ENCODE measurements at places on chromosomes 13 and 19.

- DNase-seq: no peak
Observed at GRCh38 chr19:6204866-6205723, 69.6 kb downstream of the ACSBG2 start.

DNA sequence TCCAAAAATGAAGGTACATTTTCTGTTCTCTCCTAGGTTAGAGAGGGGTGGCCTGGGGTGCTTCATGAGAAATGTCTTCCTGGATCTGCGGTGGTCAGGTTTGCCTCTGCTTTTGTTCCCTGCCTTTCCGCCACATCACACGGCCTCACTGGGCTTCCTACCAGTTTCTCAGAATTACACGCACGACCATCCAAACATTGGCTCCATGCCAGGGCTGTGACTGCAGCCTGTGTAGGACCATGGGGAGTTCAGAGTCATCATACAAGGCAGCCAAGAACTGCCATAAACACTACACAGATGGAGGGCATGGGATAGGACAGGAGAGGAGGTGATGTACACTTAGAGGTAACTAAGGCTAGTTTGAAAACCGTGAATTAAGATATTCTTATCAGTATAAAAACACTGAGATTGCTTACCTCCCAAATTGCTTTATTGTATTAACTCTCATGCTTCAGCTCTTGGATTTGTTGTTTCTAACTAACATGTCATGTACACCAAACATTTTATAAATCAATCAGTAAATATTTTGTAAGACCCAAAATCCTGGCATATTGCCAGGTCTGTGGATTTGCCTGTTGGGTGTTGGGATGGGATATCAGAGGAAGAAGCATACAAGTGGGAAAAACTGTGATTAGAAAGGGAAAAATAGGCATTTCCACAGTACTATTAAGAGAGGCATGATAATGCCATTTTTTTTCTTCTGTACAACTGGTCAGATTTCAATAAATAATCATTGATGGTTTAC, 45.2 kb downstream of the CDADC1 start:
- DNase-seq: no peak

GRCh38 chr13:39020853-39021462, 16.9 kb downstream of the PROSER1 start:
- no peak for DNase-seq

GRCh38 chr19:5966941-5967340, 11.0 kb downstream of the RANBP3 start:
- no peak for DNase-seq

DNA sequence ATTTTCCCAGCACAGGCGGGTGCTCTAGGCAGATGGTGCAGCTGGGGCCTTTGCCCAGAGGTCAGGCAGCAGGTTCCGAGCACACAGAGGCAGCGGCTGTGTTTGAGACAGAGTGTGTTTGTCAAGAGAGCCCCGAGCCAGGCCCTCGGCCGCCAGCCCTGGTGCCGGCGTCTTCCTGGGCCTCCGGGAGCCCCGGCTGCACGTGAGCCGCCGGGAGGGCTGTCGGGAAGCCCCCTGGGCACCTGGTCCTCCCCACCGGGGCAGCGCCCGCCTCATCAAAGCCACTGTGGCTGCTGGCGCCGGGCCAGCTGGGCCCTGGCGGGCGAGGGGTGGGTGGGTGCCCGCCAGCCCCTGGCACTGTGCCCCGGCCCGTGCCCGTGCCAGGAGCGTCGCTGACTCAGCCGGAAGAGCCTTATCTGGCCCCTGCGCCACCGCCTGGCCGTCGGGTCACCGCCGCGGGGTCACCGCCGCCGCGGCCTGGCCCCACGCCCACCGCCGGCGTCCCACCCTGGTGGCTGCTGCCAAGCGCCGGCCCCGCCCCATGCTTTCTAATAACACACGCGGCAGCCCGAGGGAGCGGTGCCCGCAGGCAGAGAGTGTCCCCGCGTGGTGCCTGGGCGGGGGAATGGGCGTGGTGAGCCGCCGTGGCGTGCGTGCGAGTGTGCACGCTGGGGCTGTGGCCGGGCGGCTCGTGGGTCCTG, 14.9 kb downstream of the ARID3A start:
- DNase-seq: peak; percentile 25

GRCh38 chr19:18205200-18205892, 1.5 kb upstream of the RAB3A start:
- DNase-seq: no peak

- no peak for DNase-seq
Observed at GRCh38 chr19:46898731-46899130, 37.9 kb downstream of the ARHGAP35 start.

DNA sequence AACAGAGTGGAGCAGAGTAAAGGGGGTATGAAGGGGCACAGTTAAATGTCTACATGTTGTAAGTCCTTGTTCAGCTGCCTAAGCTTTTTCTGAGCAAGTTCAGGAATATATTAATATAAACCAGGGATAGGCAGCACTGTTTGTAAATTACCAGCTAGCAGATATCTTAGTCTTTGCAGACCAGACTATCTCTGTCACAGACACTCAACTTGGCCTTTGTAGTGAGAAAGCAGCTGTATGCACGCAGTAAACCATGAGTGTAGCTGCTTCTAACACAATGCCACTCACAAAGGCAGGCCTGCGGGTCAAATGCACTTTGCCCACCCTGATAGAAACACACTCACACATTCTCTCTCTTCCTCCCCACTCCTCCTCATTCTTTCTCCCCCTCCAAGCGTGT, 1016.9 kb downstream of the UQCRFS1 start:
- no peak for DNase-seq

DNA sequence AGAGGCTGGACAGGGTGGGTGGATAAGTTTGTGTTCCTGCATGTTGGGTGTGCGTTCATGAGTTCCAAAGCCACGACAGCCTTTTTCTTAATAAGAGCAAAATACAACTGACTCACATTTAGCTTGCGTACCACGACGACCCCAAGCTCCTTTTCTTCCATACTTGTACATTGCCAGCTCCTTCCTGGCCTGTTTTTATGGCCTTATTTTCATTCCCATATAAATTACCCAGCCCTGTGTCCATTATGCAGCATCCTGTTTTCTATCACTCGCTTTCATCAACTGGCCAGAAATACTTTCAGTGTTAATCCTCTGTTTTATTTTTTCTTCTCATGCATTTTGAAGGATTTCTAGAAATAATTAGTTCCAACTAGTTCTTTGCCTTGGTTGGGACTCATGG, 499.1 kb downstream of the FOXO1 start:
- DNase-seq: no peak

- DNase-seq: no peak
Observed at GRCh38 chr19:49512970-49513745, 697 bp downstream of the FCGRT start.

- no peak for DNase-seq
Observed at GRCh38 chr19:412356-413355, 3.7 kb upstream of the C2CD4C start.

DNA sequence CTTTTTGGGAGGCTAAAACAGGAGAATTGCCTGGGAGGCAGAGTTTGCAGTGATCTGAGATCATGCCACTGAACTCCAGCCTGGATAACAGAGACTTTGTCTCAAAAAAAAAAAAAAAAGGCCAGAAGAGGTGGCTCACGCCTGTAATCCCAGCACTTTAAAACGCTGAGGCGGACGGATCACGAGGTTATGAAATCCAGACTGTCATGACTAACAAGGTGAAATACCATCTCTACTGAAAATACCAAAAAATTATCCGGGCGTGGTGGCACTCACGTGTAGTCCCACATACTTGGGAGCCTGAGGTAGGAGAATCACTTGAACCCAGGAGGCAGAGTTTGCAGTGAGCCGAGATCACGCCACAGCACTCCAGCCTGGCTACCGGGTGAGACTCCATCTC, 39.9 kb downstream of the ZNF611 start:
- no peak for DNase-seq

DNA sequence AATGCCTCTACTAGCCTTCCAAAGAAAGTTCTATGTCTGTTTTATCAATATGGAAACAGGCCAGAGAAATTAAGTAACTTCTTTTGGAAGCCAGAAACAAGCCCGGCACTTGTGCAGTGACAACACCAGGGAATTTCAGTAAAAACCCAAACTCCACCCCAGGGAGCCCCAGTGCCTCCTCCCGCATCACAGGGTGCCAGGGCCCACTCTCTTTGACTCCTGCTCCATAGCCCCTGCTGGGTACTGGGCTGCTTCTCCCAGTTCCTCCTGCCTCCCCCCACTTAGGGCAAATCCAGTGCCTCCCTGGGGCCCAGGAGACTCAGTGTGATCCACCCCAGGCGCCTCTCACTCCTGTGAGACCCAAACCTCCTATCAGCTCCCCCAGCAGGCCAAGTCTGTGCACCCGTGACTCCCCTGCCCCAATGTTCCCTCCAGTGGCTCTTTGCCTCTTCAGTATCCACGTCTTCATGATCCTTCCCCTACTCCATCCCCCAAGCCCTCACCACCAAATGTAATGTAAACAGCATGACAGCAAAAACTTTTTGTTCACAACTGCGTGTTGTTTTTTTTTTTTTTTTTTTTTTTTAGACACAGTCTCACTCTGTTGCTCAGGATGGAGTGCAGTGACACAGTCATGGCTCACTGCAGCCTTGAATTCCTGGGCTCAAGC, 2.3 kb upstream of the FFAR3 start:
- peak; percentile 22 for DNase-seq

DNA sequence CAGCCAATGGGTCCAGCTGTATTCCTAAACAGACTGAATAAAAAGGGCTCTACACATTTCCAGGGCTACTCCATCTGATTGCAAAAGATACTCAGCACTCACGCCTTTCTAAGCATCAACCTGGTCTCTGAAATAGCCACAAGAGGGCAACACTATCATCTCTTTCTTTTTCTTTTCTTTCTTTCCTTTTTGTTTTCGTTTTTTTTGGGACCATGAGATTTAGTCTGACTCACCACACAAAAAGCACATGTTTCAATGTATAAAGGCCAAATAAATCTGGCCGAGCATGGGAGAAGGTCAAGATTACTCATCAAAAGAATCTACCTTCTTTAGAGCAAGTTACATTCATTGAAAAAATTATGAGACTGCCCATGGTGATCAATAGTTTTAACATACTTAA, 805.6 kb upstream of the ARGLU1 start:
- no peak for DNase-seq

DNA sequence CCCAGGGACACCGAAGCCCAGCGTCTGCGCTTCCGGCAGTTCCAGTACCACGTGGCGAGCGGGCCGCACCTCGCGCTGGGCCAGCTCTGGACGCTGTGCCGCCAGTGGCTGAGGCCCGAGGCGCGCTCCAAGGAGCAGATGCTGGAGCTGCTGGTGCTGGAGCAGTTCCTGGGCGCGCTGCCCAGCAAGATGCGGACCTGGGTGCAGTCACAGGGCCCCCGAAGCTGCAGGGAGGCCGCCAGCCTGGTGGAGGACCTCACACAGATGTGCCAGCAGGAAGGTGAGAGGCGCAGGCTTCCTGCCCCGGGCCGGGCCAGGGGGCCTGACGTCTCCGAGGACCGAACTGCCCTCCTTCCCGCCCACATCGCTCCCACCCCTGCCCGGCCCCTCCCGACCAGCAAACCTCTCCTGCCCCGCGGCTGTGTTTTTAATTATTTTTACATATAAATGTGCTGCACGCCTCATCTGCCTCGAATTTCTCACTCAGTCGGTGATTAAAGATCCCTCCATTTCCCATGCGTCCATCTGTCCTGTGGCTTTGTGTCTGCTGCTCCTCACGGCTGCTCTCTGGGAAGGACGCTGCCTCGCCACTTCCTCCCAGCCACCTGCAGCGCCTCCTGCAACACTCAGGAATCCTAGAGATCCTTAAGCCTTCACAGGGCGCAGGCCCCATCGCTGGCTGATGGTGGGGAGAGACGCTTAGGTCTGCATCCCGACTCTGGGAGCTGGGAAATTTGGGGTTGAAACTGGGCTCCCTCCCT, 4.3 kb downstream of the ZSCAN1 start:
- DNase-seq: no peak

DNA sequence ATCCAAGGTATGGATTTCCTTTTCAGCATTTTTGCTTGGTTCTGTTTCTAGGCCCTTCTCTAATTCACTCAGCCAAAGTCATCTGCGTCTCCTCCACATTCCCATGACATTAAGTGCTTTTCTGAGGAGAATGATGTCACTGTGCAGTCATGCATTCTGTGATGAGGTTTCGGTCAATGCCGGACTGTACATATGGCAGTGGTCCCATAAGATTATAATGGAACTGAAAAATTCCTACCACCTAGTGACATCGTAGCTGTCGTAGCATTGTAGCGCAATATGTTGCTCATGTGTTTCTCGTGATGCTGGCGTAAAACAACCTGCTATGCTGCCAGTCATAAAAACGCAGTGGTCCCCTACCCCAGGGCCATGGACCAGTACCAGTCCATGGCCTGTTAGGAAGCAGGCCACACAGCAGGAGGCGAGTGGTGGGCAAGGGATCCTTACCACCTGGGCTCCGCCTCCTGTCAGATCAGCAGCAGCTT, 63.4 kb upstream of the TNFRSF19 start:
- DNase-seq: no peak

GRCh38 chr13:97692628-97693027, 258.7 kb downstream of the RAP2A start:
- DNase-seq: no peak
